ENCODE measurements at places on chromosomes 1 and 21.

GRCh38 chr1:230916587-230917283 lies 48.4 kb upstream of the C1orf198 start:
- DNase-seq: no peak

DNA sequence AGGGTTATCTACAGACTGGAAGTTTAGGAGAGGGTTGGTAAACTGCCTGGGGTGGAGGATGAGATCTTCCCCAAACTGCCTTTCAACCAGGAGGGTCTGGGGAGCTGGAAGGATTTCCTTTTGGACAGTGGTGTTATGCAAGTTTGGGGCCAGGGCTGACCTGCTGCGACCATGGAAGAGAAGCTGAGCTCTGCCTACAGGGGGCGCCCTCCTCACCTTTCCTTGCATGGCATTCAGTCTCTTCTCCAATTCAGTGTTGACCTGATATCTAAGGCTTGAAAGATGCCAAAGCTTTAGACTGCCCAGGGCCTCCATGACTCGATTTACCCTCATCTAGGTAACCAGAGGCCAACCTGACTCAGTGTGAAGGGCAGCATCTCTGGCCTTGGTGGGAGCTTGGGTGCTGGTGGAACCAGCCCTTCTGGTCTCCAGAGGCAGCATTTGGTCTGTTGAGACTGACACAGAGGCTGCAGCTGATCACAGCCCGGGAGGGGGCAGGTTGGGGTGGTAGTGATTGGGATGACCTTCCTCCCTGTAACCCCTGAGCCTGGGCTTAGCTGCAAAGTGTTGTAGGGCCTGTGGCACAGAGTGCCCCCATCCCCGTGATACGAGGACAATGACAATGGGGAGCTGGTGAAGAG lies 170.0 kb downstream of the GRIK3 start:
- DNase-seq: no peak

- no peak for DNase-seq
These were observed 39.7 kb downstream of the TOMM20 start for GRCh38 chr1:235088907-235089306.

DNA sequence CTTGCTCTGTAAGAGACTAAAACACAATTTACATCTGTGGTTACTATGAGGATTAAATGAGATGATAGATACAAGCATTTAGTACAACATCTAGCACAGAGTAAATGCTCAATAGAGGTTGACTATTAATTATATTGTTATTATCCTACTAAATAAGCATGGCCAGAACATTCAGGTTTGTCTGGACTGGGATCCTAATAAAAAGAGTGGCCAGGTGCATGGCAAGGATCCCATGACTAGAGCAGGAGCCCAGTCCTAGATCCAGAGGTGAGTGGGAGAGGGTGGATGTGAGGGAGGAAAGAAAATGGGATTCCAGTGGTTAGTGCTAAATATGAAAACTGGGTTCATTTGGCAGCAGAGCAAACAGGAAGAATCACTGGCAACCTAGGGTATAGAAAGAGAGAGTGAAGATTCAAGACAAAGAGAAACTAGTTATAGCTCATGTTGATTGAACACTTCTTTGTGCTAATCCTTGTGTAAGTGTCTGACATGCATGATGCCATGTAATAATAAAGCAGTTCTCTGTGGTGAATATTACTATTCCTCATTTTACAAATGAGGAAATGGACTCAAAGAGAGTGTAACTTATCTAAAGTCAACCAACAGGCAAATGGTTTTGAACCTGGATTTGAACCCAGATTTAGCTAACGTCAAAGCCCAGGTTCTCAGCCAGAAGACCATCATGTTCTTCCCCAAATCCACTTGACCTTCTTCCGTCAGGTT lies 71.1 kb upstream of the FGGY start:
- no peak for DNase-seq

- DNase-seq: no peak
These were observed 59.4 kb upstream of the B3GALT5 start for GRCh38 chr21:39553331-39553730.

DNA sequence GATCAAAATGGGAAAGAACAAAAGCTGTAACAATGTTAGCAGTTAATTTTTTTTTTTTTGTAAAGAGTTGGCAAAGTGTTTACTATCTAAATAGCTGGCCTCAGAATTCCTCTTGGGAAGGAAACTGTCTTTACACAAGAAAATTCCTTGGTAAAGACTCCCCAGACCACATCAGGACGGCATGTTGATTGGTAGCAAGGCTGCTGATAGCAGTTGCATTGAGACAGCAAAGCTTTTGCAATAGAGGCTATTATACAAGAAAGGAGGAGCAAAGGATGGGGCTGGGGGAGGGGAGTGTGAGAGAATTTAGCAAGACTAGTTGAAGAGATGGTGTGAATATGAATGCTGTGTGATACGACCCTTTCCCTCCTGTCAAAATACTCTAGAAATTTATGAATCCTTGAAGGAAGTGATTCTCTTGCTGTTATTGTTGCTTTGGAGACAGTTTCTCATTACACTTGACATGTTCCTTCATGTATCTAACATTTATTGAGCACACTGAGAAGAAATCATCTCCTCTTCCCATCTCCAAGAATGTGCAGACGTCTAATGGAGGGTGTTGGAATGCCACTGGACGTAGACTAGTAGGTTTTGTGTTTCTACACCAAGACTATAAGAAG lies 355.6 kb downstream of the SIPA1L2 start:
- DNase-seq: peak; percentile 24

GRCh38 chr1:44760876-44761275 lies 14.5 kb upstream of the RPS8 start:
- no peak for DNase-seq

DNA sequence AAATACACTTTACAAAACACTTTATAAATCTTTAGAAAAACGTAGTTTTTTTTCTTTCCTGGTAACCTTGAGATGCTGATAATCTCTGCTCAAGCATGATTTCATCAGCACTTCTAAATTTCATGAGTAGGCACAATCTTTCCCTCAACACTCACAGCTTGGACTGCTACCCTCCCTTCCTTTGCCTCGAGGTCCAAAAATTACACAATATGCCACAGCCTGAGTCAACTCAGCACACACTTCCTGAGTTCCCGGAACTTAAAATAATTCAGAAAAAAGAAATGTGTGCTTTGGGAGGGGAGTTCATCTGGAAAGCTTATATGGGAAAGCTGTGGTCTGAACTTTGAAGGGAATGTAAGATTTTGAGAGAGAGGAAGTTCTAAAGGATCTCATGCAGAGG lies 5.9 kb downstream of the CLCA2 start:
- peak; percentile 95 for DNase-seq

- DNase-seq: peak; percentile 94
These were observed 14.2 kb downstream of the CAPN2 start for GRCh38 chr1:223726380-223727001.

- DNase-seq: peak; percentile 52
These were observed 49.5 kb downstream of the LUZP1 start for GRCh38 chr1:23118957-23119792.

GRCh38 chr1:153231363-153231762 lies 14.0 kb downstream of the PRR9 start:
- no peak for DNase-seq

Measured in adipocyte (in vitro differentiated cells).